Activated CD4-positive, alpha-beta memory T cell treated with anti-CD3 and anti-CD28 coated beads, Interleukin-2, amount 10 ng/mL, durations not matched to agents 7 days and 5 days (primary cell): ENCODE measurements at places on chromosomes 16 and 17. TPM values are rescaled to one million over a fixed set of nuclear protein-coding genes. Genes with fewer than 3 reads are reported as not detected.
A peak's percentile ranks its signal among the peaks of the same experiment; 100 is the strongest.

DNA sequence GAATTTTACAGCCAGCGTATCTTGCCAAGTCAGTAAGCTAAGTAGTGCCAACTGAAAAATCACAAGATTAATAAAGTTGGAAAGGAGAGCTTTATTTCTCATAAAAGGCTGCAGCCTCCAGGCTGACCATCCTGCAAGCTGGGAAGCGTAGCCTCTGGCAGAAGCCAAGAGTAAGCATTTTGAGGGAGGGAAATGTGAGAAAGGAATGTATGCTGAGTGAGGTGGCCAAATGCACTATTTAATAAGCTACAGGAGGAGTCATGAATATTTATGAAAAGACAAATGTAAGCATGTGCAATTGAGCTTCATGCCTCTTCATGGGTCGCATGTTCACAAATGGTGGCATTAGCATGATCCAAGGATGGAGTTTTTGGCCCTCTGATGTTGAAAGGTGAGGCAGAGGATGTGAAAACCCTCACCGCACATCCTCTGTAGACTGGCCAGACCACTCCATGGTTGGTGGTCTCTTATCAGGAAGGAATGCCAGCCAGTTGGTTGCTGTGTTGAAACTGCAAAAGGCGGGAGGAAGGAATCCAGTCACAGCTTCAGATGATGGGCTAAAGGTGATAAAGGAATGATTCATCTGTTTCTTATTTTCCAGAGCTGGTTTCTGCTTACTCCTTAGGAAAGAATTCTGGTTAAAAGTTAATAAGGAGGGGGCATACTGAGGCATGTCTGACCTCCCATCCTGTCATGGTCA lies 9.2 kb downstream of the KRT33B start:
- no peak for DNase-seq

DNA sequence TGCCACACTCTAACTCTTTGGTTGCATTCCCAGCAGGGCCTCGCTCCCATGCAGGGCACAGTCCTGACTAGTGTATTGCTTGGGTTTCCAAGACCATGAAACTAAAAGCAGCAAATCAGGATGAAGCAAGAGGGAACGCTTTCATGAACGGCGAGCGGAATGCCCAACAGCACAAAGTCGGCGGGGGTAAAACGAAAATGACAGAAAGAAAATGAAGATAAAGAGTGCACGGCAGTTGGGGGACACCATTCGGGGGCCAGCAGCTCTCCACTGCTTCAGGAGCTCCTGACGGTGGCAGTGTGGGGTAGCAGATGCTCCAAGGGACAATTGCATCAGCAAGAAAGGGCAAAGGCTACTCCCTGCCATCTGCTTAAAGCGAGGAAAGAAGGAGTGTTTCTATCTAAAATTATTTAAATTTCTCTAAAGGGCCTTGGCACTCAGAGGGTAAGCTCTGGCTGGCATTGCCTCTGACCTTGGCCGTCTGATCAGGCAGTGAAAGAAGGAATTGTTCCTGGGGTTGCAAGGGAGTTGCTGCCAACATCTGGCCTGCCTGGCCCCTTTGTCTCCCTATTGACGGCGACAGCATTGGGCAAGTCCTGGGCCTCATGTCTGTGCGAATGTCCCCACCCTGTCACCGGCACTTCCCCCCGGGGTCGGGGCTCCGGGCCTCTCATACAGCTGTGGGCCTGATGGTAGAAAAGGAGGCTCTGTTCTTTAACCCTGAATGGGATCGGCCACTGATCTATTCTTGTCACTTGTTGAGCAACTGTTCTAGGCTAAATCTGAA lies 138.2 kb downstream of the CMIP start:
- no peak for DNase-seq

- DNase-seq: peak; percentile 22
Measured at GRCh38 chr17:78828470-78829185, 12.0 kb downstream of the USP36 start.

DNA sequence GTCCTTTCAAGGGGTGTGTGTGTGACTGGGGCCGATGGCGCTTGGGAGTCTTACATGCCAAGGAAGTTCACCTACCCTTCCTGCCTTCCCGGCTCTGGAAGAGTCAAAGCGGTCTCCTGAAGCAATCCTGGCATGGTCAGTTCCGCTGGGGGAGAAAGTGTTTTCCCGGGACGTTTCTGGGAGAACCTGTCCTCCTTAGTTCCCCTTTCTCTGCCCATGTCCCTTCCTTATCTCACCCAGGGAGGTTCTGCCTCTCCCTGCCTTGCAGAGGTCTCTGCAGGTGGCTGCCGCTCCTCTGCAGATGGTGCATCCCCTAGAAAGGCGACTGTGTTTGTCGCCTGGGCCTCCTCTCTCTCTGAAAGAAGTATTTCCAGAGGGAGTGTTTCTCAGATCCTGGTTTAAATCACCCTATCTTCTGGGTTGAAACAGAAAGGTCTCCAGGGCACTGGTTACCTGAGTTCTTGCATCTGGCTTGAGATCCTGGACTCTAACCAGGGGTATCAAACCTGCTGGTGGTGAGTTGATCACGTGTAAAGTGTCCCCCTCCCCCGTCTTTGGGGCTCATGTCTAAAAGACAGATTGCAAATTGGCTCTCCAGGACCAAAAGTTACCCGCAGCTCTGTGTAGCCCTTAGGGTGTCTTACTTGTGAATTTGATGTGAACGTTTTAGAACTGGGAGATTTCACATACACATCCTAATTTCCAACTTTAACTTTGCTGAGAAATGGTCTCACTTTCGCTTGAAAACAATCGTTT lies 1.9 kb downstream of the PRKCB start:
- no peak for DNase-seq

GRCh38 chr17:38542286-38542685 lies 63.5 kb downstream of the SRCIN1 start:
- no peak for DNase-seq

BIRC5 gene
- 86.1 TPM for total RNA-seq

KRTAP2-3 gene
- total RNA-seq: not detected

DNA sequence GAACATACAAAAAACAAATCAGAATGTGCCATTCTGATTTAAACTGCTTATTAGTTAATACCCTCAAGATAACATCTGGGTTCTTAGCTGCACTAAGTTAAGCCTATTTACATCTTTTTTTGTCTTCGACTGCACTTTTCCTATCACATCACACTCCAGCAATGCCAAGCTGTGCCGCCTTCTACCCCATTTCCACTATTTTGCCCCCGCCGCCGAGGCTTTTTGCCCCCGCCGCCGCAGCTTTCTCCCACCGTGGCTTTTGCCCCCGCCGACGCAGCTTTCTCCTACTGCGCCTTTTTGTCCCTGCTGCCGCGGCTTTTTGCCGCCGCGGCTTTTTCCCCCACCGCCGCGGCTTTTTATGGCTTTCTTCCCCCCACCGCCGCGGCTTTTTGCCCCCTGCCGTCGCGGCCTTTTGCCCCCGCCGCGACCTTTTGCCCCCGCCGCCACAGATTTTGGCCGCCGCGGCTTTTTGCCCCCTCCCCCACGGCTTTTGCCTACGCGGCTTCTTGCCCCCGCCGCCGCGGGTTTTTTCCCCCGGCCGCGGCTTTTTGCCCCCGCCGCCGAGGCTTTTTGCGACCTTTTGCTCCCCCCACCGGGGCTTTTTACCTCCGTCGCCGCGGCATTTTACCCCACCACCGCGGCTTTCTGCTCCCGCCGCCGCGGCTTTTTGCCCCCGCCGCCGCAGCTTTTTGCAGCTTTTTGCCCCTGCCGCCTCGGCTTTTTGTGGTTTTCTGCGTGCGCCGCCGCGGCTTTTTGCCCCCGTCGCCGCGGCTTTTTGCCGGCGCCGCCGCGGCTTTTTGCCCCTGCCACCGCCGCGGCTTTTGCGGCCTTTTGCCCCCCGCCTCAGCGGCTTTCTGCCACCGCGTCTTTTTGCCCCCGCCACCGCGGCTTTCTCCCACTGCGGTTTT lies 331.4 kb upstream of the WSB1 start:
- no peak for DNase-seq

DRC3 gene
- not detected for total RNA-seq

GRCh38 chr17:79989106-79989835 lies 46.4 kb downstream of the TBC1D16 start:
- DNase-seq: no peak

WBP2 gene
- total RNA-seq: 107 TPM

DNA sequence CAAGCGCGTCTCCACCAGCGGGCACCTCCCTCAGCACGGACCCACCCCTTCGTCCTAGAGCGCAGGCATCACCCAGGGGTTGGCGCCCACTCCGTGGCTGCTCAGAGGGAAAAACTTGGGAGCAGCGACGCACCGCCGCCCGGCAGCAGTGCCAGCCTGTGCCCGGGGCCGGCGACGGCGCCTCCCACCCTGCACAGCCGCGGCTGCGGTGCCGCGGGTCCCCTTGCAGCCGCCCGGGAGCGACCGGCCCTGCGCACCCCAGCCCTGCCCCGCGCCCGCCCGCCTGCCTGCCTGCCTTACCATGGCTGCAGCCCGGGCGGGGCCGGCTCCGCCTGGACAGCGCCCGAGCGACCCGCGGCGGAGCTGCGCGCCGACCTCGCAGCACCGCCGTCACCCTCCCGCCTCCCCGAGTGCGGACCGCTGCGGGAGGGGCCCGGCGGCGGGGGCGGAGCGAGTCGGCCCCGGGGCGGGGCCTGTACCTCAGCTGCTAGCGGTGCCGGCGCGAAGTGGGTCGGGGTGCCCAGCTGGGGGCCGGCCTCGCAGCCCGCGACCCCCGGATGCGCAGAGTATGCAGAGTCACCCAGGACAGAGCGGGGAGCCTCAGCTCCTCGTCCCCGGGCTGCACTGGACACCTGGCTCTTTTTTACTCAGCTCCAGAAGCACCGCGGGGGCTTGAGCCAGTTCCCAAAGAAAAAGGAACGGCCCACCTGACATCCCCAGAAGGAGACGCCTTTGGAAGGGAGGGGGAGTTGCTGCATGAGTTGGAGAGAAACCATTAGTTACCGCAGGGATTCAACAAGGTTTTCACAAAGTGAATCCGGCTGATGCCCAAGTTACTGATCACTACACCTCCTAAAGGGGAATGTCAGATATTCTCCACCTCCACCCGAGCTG lies 17.5 kb upstream of the MTMR4 start:
- DNase-seq: peak; percentile 72

GRCh38 chr17:58693751-58694150 lies 1.3 kb downstream of the RAD51C start:
- no peak for DNase-seq

CDRT15 gene
- total RNA-seq: not detected
